ENCODE measurements at places on chromosomes 7 and 10.

- DNase-seq: no peak
Measured at GRCh38 chr10:70479165-70479581, 606 bp downstream of the PALD1 start.

DNA sequence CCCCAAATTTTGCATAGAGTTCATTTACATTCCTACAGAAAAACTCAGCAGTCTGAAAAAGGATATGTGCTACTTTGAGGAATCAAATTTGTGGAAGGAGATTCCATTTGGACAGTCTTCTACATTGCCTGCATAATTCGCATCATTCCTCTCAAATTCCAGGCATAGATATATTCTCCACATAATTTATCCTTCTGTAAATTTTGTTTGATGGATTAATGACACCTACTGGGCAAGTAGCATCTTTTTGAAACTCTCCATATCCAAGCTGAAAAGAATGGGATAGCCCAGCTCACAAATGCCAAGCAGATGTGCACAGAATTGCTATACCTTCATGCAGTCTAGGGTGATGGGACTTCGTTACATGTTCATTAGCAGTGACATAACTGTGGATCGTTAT is 515.3 kb downstream of the AUTS2 start:
- no peak for DNase-seq

- no peak for DNase-seq
Measured at GRCh38 chr10:44242091-44242490, 142.8 kb downstream of the CXCL12 start.

- DNase-seq: peak; percentile 98
Measured at GRCh38 chr7:876077-876971, at the start of gene GET4. Gene GET4 (plus strand): TSS chr7:876554. CDS start chr7:876646, 92 bp downstream.

Measured in hypothalamus (tissue), 51 donors.